Stimulated activated CD8-positive, alpha-beta memory T cell treated with anti-CD3 and anti-CD28 coated beads, Interleukin-4, amount 100 ng/mL, for 24 hours (primary cell): ENCODE measurements at places on chromosomes 3 and 15.

GRCh38 chr3:72238801-72239200, 453.9 kb upstream of the PROK2 start:
- DNase-seq = no peak

DNA sequence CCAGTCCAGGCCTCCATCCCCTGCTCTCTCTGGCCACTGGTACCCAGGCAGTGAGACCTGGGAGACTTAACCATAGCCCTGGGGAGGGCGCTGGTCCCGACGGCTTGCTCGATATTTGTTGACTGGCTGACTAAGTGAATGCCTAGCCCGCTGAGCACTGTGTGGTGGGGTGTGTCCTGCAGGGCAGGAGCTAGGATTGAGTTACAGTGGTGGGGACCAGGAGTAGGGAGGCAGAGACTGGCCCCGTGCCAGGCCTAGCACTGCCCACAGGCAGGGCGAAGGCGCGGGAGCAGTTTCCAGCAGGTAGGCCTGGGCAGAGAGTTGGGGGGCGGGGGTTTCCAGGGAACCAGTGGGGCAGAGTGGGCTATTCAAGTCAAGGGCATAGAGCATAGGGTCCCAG, at the start of gene VILL:
TSS of gene VILL (plus strand) at position 260 of the 400 bp plus-strand sequence. CDS start 2,887 bp downstream, outside the sequence.
- no peak for DNase-seq

DNA sequence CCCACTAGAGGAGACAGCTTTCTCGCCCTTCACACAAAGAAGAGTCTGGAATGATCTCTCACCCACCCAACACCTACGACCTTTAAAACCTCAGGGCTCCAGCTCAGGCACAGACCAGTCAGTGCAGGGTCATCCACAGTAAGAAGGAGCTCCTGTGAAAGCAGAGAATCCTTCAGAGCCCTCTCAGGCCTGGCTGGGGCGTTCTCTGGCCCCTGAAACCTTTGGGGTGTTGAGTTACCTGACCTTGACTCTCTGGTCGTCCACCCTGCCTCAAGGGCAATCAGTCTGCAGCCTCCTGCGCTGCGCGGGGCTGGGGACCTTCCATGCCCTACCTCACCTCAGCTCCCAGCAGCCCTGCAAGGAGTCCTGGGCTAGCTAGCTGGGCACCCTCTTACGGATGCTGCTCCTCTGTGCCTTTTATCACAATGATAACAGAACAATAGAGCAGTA, 106.2 kb downstream of the ADCY5 start:
- DNase-seq = no peak

DNA sequence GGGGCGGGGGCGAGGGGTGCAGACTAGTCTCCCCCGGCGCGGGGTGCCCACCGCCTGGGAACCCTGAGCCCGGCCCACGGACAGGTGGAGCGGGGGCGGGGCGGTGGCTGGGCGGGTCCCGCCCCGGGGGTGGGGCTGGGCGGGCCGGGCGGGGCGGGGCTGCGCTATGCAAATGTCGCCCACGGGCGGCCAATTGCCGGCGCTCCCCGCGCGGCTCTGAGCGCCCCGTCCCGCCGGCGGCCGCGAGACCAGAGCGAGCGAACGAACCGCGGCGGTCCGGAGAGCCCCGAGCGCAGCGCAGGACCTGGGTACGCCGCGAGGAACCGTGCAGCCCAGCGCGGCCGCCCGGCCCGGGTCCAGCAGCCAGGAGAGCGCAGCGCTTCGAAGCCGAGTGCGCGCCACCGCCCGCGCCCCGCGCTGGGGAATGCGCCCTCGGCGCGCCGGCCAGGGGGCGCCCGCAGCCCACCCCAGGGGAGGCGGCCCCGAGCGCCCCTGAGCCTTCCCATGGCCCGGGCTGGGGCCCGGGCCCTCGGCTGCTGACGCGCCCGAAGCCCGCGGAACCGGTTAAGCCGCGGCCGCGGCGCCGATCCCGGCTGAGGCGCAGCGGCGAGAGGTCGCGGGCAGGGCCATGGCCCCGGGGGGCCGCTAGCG, at the start of gene SEMA3F:
TSS of gene SEMA3F (plus strand) at position 485 of the 651 bp plus-strand sequence. CDS start 4,299 bp downstream, outside the sequence.
- peak; percentile 53 for DNase-seq

DNA sequence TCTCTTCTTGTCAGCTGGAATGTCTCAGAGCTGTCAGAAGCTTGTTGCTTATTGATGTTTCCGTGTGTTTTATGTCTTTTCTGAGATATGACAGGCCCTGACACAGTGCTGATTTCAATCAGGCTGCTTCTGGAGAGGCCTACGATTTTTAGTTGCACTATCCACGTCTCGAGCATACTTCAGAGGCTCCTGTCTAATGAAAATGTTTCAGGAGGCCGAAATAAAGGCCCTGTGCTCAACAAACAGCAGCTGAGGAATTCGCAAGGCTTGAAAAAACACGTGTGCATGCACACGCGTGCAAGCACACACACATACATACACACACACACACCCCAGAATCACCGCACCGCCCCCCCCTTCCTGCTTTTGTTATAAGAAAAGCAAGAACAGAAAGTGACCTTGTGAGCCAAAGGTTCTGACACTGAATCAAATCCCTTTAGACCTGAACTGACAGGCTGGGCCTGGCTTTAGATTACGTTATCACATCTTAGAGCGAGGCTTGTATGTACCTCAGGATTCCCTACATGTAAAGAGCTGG, 296.6 kb downstream of the NR2F2 start:
- no peak for DNase-seq

- no peak for DNase-seq
These were observed 38.4 kb upstream of the TRAK1 start for GRCh38 chr3:42052484-42053351.

DNA sequence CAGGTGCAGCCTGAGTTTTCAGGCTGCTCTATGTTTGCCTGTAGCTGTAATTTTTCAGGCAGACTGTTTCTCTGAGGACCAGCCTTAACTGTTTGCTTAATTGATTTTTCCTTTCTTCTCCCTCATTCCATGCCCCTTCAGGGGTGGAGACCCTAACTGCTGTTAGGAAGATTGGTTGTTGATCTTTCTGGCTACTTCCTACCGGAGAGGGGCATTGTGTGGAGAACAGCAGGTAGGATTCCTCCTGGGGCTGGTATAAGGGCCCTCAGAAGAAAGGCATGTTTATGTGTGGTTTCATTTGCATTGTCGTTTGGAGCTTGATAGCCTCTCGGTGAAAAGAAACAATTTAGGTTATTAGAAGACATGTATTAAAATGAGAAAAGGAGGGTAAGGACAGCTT, 56.9 kb upstream of the GOLGA6L2 start:
- DNase-seq = no peak

- no peak for DNase-seq
These were observed 38.8 kb upstream of the ADAMTS9 start for GRCh38 chr3:64726414-64727090.

DNA sequence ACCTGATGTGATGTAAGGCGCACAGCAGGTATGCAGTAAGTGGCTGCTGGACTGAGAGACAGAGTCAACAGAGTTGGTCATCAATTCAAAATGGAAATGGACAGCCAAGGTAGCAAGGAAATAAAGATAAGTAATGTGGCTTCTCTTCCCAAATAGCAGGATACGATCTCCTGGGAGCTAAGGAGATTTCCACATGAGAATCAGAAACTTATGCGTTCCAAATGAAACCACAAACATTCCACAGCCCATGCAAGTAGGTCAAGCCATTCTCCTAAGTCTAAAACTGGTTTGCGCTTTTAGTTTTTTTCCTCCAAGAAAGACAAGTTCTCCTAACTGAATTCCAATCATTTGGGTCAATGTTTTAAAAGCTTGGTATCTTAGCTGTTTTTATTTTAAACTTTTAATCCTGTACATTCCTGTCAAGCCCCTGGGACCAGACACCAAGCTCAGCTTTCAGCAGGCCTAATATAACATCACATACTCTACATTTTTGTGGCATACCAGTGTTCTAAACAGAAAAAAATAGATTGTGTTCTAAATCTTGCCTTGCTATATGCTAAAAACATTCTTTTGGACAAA, 73.7 kb upstream of the TSPAN3 start:
- no peak for DNase-seq
